ENCODE measurements at places on chromosomes 1 and 21. TPM values are rescaled to one million over a fixed set of nuclear protein-coding genes. Genes with fewer than 3 reads are reported as not detected.

DNA sequence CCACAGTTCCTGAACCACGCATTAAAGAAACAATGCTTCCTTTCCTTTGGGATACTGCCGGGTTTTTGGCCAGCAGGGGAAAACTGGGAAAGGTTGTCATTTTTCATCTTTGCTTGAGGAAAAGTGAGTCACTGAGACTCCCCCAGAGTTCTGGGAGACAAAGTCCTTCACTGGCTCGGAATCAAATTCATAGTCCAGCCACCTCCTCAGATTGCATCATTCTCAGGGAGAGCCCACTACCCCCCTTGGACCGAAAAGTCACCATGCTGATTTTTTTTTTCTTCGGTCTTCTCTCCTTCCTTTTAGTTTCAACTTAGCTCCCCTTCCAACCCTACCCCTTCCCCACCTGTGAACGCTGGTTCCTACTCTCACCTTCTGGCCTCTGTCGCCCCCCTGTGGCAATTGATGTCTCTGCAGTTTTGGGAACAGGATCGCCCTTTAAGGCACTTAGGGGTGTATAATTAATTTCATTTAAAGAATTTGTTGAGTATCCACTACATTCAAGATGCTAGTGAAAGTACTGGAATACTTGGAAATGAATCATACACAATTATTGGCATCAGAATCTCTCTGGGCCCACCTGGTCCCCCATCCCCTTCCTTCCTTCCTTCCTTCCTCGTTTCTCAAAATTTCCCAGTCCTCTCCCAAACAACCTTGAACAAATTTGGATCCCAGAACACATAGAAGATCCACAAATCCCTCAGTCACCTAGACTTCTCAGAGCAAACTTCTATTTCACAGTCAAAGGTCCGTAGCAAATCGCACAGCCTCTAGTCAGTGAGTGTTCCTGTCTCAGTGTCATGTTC is 6.9 kb downstream of the ACKR1 start:
- no peak overlapping the region for H3K4me3 ChIP-seq
- DNase-seq: peak; percentile 73
- H3K36me3 ChIP-seq: no peaks in the 10 kb centered on the region
- peaks cover 20% of the 10 kb centered on the region for H3K4me1 ChIP-seq
- peaks cover 44% of the 10 kb centered on the region for H3K27me3 ChIP-seq

The CFHR5 gene
- not detected for total RNA-seq

GRCh38 chr1:172341697-172342096 is 78.8 kb upstream of the C1orf105 start:
- peaks cover 16% of the 10 kb centered on the region for H3K4me1 ChIP-seq
- H3K27ac ChIP-seq: no peak overlapping the region
- no peak for DNase-seq
- H3K36me3 ChIP-seq: no peaks in the 10 kb centered on the region
- H3K27me3 ChIP-seq: no peaks in the 10 kb centered on the region

DNA sequence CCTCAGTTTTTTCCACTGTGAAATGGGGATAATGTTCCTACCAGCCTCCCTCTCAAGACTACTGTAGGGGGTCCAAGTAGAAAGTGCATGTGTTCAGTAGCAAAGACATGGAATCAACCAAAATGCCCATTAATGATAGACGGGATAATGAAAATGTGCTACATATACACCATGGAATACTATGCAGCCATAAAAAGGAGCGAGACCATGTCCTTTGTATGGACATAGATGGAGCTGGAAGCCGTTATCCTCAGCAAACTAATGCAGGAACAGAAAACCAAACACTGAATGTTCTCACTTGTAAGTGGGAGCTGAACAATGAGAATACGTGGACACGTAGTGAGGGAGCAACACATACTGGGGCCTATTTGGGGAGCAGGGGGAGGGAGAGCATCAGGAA is 6.1 kb upstream of the ZNF362 start:
- no peaks in the 10 kb centered on the region for H3K36me3 ChIP-seq
- DNase-seq: no peak
- peaks cover 5% of the 10 kb centered on the region for H3K4me1 ChIP-seq
- no peaks in the 10 kb centered on the region for H3K27me3 ChIP-seq
- no peak overlapping the region for H3K27ac ChIP-seq

DNA sequence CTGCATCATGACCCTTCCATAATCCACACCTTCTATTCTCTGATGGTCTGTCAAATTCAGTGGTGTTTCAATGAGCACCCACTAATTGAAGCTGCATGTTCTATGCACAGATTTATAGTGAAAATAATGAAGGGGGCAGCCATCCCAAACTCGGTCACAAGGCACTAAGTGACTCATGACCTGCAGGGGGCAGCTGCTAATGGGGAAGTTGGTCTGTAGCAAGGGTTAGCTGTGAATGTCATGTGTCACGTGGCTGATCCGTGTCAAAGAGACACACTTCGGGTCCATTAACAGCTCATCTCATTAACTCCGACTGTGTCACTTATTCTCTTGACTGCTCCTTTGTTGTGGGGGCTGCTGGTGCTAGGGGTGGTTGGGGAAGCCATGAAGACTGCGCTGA is 306.6 kb downstream of the PCP4 start:
- H3K4me1 ChIP-seq: peaks cover 6% of the 10 kb centered on the region
- DNase-seq: peak; percentile 43
- no peaks in the 10 kb centered on the region for H3K36me3 ChIP-seq
- no peaks in the 10 kb centered on the region for H3K27me3 ChIP-seq
- no peak overlapping the region for H3K4me3 ChIP-seq

DNA sequence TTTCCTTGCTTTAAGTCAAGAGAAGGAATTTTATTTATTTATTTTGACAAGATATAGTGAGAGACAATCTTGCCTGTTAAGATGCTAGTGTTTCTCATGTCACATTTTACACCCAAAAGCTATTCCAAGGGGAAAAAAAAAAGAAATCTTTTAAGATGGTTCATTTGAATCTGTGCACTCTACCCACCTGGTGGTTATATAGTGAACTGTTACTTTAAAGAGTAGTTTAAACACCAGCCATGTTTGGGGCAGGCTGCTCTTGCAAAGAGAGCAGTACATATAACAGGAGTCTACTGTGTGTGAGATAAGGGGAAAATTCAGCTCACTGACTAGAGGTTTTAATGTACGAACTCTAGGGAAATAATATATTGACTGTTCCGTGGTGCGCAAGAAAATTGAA is 3.3 kb upstream of the ELAVL4 start:
- no peaks in the 10 kb centered on the region for H3K27me3 ChIP-seq
- H3K4me1 ChIP-seq: no peaks in the 10 kb centered on the region
- H3K36me3 ChIP-seq: no peaks in the 10 kb centered on the region
- H3K4me3 ChIP-seq: no peak overlapping the region
- DNase-seq: no peak

The CGN gene
- 12.4 TPM for total RNA-seq

DNA sequence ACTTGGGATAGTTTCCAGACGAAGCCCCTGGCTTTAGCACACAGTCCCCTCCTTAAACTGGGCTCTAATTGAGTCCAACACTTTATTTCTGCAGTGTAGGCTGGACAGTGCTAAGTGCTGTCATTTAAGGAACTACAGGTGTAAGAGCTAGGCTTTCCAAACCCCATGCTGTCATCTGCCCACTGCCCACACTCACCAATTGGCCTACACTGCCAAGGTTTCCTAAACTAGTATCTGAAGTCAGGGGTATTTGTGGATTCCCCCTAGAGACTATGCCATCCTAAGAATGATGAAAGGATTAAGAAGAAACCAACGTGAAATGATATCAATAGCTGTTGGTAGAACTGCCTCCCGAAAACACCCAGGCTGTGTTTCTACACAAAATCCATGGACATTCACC is 160.9 kb downstream of the TBX15 start:
- no peak overlapping the region for H3K4me3 ChIP-seq
- no peaks in the 10 kb centered on the region for H3K36me3 ChIP-seq
- H3K27me3 ChIP-seq: no peaks in the 10 kb centered on the region
- no peak for DNase-seq
- H3K27ac ChIP-seq: no peak overlapping the region

Measured in neural progenitor cell (in vitro differentiated cells).